ENCODE measurements at places on chromosomes 3 and 15. TPM values are rescaled to one million over a fixed set of nuclear protein-coding genes. Genes with fewer than 3 reads are reported as not detected.

- no peaks in the 10 kb centered on the region for H3K4me1 ChIP-seq
- no peak overlapping the region for H3K27ac ChIP-seq
- no peaks in the 10 kb centered on the region for H3K36me3 ChIP-seq
These were observed 126.3 kb upstream of the TMEM108 start for GRCh38 chr3:132911741-132912415.

GRCh38 chr3:187986514-187986934 lies 167.4 kb upstream of the LPP start:
- H3K36me3 ChIP-seq, result peaks cover 19% of the 10 kb centered on the region
- no peak overlapping the region for H3K4me3 ChIP-seq
- H3K4me1 ChIP-seq, result peaks cover 46% of the 10 kb centered on the region
- peak overlapping the region; percentile 70 for H3K27ac ChIP-seq

GRCh38 chr3:127289706-127290575 lies 2.1 kb upstream of the PRR20G start:
- H3K27ac ChIP-seq, result no peak overlapping the region
- DNase-seq, result no peak
- H3K4me3 ChIP-seq, result no peak overlapping the region
- H3K4me1 ChIP-seq, result no peaks in the 10 kb centered on the region

DNA sequence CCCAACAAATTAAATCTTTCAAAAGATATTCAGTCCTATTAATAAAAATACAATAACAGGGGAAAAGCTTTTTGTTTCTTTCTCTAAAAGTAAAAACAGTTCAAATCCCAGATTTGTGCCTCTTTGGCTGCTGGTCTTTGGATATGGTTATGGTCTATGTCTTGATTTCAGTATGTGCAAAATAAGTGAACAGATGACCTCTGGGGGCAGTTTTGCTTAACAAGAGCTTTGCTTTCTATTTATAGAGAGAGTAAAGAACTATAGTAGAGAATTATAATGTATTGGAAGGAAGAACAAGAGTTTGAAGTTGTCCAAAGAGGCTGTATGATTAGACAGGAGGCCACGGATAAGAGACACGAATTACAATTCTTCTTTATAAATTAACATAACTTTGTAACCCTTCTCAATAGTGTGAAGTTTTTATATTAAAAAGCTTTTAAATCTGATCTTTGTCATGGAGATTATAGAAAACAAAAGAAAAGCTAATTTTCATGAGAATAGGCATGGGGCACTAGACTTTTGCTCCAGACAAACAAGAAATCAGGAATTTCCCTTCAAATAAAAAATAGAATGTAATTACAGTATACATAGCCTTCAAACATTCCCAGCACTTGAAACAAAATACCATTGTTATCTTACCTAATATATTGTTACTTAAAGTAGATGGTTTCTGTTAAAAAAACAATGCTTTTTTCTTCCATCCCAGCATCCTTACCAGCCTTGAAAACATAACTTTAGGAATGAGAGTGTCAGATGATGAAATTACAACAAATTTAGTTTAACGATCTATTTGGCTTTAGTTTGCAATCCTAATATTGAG lies 432.7 kb upstream of the ARHGEF26 start:
- no peak overlapping the region for H3K4me3 ChIP-seq
- no peaks in the 10 kb centered on the region for H3K4me1 ChIP-seq
- no peak overlapping the region for H3K27ac ChIP-seq
- no peaks in the 10 kb centered on the region for H3K36me3 ChIP-seq

GRCh38 chr3:81788610-81789009 lies 27.2 kb upstream of the GBE1 start:
- no peak overlapping the region for H3K27ac ChIP-seq
- no peaks in the 10 kb centered on the region for H3K4me1 ChIP-seq
- no peaks in the 10 kb centered on the region for H3K36me3 ChIP-seq
- H3K27me3 ChIP-seq, result peaks cover 2% of the 10 kb centered on the region
- H3K4me3 ChIP-seq, result no peak overlapping the region

DNA sequence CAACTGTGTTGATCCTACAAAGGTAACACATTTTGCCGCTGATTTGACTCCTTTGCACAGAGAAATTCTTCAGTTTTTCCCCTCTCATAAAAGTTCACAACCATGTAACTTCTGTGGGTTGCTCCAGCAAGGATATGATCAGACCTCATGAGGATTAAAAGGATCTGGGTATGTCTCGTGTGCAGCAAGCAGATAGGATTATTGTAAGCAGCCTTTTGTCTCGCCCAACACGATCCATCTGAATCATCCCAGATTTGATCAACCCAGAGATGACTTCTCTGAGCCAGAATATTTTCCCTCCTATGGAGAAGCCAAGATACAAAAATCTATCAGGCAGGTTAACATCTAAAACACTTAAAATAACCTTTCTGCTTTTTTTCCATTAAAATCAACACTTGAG lies 12.8 kb upstream of the BNIP2 start:
- no peaks in the 10 kb centered on the region for H3K36me3 ChIP-seq
- no peak for DNase-seq
- no peak overlapping the region for H3K27ac ChIP-seq
- no peak overlapping the region for H3K4me3 ChIP-seq
- H3K27me3 ChIP-seq, result peaks cover 29% of the 10 kb centered on the region

DNA sequence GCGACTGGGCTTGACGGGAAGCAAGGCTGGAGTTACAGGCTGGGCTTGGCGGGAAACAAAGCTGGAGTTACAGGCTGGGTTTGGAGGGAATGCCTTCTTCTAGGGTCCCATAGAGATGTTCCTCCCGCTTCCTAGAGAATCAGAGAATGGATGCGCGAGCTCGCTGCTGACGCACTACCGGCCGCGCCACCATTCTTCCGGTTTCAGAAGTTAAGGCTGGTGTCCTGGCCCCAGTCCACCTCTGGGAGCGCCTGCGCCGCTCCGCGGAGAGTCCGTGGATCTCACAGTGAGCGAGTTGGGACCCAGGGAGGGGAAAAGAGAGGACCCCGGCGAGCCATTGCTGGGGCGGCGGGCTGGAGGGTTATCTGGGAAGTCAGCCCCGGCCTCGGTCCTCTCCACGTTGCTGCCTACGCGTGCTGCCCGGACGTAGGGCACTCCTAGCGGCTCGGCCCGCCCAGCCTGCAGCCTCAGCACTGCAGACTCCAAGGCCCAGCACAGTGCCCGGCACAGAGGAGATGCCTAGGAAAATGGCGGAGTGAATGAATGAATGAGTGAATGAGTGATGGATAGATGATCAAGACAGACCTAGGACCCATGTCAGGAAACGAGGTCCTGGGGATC lies at the start of gene ZNF502:
TSS of gene ZNF502 (plus strand) at position 206 of the 621 bp plus-strand sequence. CDS start 7,602 bp downstream, outside the sequence.
- H3K27ac ChIP-seq, result peak within 1 kb of the TSS; percentile 84
- H3K27me3 ChIP-seq, result no peaks in the 10 kb centered on the region
- peaks cover 28% of the 10 kb centered on the region for H3K36me3 ChIP-seq
- peak; percentile 50 for DNase-seq
- H3K4me3 ChIP-seq, result peak within 1 kb of the TSS; percentile 84

DNA sequence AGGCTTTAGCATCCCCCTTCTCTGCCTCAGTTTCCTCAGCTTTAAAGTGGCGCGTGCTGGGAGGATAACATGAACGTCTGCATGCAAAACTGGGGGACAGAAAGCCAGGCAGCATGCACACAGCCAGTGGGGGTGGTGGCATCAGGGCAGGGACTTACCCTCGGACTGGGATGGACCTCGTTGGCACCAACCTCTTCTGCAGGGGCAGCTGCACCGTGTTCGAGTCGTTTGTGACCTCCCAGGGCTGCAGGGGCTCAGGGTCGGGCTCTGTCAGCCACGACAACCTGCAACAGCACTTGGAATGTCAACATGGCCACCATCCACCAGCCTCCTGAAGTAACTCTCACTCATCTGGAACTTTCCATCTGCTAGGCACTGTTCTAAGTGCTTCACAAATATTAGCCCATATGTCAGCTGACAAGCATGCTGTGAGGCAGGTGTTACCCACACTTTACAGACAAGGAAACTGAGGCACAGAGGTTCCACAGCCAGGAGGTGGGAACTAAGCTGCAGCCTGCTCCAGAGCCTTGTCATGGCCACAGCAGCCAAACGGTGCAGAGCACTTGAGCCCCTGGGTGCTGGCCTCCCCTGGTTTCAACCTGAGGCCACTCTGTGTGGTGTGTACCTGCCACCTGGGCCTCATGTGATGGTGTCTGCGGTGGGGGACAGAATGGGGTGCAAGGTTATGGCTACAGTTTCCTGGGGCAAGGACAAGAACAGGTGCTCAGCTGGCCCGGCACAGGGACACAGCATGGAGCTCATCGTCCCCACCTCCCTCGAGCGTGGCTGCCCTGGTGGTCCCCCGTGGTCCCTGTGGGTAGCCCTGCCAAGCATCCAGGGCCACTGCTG lies 6.7 kb downstream of the C3orf22 start:
- no peaks in the 10 kb centered on the region for H3K27me3 ChIP-seq
- H3K27ac ChIP-seq, result no peak overlapping the region
- H3K4me3 ChIP-seq, result no peak overlapping the region
- H3K36me3 ChIP-seq, result no peaks in the 10 kb centered on the region
- H3K4me1 ChIP-seq, result no peaks in the 10 kb centered on the region

DNA sequence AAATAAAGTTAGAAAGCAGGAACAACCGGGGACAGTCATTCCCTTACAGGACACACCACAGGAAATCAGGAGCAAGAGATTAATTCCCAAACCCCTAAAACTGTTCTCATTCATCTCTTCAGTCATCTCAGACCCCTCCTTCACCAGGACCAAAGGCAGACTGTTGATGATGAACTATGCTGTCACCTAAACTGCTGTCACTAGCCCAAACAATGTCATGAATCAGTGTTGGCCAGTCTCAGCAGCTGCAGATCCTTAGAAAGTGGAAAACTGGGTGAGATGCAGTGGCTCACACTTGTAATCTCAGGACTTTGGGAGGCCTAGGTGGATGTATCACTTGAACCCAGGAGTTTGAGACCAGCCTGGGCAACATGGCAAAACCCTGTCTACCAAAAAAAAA lies 909.6 kb downstream of the ROBO1 start:
- no peaks in the 10 kb centered on the region for H3K36me3 ChIP-seq
- no peaks in the 10 kb centered on the region for H3K4me1 ChIP-seq
- H3K27ac ChIP-seq, result no peak overlapping the region
- H3K27me3 ChIP-seq, result no peaks in the 10 kb centered on the region

The FGF7 gene
- total RNA-seq, result not detected

The MASP1 gene
- total RNA-seq, result not detected

The KNG1 gene
- total RNA-seq, result not detected

Measured in activated CD4-positive, alpha-beta T cell treated with anti-CD3 and anti-CD28 coated beads, Interleukin-2, amount 10 ng/mL, durations not matched to agents 7 days and 5 days (primary cell).